T-helper 9 cell (primary cell): ENCODE measurements at places on chromosomes 1 and 21.

DNA sequence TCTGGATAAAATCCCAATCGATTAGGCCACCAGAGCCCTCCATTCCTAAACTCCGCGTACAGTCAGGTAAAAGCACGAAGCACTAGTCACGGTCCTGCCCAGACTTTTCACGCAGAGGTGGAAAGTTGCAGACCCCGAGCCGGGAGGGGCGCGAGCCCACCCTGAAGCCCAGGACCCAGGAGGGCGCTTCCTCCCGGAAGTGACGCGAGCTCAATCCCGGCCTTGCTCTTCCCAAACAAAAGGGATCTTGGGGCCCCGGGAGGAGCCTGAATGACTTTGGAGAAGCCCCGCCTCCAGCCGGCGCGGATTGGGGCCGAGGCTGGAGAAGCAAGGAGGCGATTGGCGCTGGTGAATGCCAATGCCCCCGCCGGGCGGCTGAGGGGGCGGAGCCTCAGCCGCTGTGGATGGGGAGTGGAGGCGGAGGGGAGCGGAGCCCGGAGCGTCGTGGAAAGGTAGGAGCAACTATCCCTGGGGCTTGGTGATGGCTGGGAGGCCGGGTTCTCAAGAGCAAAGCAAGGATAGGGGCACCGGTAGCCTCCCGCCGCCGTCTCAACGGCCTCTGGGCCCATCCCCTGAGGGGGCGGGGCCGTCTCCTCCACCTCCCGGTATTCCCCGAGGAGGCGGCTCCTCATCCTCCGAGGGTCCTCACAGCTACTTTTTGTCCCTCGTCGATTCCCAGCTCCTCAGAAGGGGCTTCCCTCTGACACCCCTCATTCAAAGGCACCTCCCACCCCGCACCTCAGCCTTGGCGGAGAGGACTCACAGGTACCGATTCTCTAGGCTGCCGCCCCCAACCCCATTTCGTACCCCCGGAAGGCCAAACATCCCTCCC, at the start of gene CTTNBP2NL:
Gene CTTNBP2NL, plus strand, starts transcription at position 394 of the 832 bp plus-strand sequence. CDS start 19,952 bp downstream, outside the sequence.
- DNase-seq = peak; percentile 72

DNA sequence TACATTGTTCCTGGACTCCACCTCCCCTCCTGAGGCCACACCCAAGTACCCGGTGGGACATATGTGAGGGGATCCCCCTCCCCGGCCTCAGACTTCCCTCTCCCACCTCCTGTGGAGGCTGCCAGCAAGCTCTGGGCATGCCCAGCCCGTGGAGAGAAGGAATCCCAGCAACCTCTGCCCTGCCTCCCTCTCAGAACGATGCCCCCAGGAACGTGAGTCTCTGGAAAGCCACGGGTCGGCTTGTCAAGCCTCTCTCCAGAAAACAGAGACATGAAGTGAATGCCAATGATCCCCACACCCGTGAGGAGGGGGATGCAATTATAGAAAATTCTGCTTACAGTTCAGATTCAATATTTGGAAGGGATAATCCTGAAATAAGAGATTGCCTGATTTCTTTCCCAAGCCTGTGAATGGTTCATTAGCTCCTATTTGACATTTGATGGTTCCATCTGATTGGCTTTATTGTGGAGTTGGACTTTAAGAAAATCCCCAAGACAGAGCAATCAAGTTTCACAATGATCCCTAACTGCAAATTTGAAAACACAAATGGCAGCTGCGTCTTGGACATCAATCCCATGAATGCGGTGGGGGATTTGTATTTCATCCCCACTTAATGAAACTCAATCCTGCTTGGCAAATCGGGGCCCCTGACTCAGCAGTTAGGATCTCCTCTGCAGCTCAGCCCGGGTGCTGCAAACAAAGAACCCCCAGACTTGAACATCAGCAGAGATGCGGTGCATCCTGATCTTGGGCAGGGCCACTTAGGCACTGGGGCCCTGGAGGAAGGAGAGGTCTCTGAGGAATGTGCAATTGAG, 9.1 kb upstream of the GUCA2B start:
- DNase-seq = no peak

- peak; percentile 38 for DNase-seq
Measured at GRCh38 chr1:111738436-111739193, 580 bp downstream of the INKA2 start.

GRCh38 chr1:65939636-65940035, 146.9 kb downstream of the PDE4B start:
- DNase-seq = no peak

GRCh38 chr1:55534565-55535121, 319.5 kb upstream of the USP24 start:
- DNase-seq = no peak

GRCh38 chr1:110049801-110050601, 15.6 kb downstream of the STRIP1 start:
- no peak for DNase-seq

DNA sequence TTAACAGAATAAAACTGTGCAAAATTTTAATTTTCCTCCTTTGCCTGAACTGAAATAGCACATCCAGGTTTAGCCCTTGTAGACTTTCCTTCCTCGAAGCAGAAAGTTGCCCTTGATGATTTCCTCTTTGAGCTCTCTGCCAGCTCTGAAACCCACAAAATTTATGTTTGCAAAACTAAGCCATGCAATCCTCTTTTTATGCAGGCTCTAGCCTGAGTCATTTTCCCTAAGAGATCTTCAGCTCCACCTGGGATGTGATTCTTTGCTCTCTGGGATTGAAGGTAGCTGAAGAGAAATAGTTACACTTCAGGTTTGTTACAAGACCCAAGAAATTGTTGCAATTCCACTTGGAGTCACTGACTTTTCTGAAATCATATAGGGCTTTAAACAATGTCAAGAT, 1.4 kb upstream of the F3 start:
- no peak for DNase-seq

GRCh38 chr1:203720242-203720641, 44.7 kb upstream of the LAX1 start:
- DNase-seq = no peak

- DNase-seq = no peak
Measured at GRCh38 chr1:227742738-227743715, 7.8 kb downstream of the SNAP47 start.

GRCh38 chr1:205842229-205842628, 7.7 kb downstream of the PM20D1 start:
- DNase-seq = no peak

- DNase-seq = no peak
Measured at GRCh38 chr1:53361541-53361961, 33.7 kb upstream of the LRP8 start.

GRCh38 chr1:223210788-223211120, 67.7 kb upstream of the TLR5 start:
- DNase-seq = no peak

GRCh38 chr1:44420535-44420934, 15.5 kb downstream of the RNF220 start:
- no peak for DNase-seq
